Stomach (tissue), 19 donors: ENCODE measurements at places on chromosomes 11 and 22. TPM values are rescaled to one million over a fixed set of nuclear protein-coding genes. Genes with fewer than 3 reads are reported as not detected.

The ARHGAP20 gene
- 4.2 TPM for total RNA-seq

The FXYD2 gene
- not detected for total RNA-seq

The APOBEC3H gene
- total RNA-seq: not detected

DNA sequence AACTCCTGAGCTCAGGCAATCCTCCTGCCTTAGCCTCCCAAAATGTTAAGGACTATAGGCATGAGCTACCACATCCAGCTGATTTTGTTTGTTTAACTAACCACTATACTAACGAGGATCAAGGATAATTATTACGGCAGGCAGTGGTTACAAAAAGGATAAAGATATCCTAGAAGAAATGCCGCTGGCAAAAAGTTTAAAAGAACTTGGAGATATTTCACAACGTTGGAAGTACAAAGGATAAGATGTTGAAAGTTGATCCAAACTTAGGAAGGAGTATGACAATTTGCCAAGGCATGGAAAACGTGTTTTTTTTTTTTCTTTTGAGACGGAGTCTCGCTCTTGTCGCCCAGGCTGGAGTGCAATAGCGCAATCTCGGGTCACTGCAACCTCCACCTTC is 13.4 kb downstream of the AP5B1 start:
- H3K27ac ChIP-seq: no peak overlapping the region
- no peaks in the 10 kb centered on the region for H3K27me3 ChIP-seq
- no peak overlapping the region for H3K4me3 ChIP-seq
- H3K4me1 ChIP-seq: peaks cover 11% of the 10 kb centered on the region
- no peak for DNase-seq

DNA sequence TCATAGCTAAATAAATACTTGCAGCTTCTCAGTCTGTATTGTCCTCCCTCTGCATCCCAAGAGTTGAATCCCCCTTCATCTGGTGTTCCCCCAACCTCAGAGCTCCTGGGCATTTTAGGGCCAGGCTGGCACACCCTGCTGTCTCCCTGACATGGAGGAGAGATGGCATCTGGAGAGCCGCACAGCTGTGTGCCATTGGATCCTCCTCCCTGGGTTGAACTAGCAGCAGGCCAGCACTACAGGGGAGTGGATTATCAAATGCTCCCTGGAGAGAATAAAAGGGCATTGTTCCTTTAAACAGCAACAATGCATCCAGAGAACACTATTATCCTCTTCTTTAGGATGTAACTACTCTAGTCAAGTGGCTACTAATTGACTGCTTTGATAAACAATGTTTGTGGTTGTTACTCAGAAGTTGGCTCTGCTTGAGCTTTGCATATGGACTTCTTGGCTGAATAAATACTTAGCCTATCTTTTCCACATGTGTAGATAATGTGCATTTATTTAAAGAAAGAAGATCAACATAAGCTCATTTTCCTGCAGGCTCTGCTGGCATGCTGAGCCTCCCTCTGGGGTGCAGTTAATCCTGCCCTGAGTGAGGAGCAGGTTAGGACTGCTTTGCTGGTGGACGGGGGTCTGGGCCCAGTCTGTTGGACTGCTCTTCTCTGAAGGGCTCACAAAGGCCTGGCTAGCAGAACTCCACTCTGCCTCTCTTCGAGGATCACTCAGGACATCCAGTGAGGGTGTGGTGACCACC is 897.2 kb downstream of the TBC1D22A start:
- H3K27me3 ChIP-seq: no peaks in the 10 kb centered on the region
- H3K4me1 ChIP-seq: no peaks in the 10 kb centered on the region

DNA sequence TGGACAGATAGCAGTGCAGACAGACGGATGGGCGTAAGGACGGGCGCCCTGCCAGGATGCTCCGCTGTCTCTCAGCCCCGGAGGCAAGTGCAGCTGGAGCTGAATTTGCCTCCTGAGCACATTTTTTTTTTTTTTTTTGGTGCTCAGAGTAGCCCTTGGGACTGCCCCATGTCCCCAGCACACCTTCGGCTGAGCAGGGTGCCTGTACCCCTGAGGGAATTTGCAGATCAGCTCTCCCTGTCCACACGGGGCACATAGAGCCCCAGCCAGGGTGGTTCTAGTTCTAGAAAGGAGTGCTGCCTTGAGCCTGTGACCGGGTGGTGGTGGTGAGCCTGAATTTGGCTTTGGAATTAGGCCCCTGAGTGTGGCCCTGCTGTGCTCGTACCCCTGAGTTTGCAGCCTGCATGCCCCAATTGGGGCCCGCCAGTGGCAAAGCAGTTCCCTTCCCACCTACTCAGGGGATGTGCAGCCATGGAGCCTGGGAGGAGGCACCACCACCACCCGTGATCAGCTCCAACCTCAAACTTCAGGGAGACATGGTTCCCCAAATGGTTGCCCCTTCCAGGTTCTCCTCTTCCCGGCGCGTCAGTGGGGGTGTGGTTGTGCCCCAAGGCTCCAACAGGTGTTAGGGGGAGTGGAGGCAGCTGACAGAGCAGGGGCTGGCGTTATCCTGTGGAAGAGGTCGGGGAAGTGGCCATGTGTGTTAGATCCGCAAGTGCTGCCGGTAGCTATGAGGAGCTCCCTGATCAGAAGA is 1232.7 kb downstream of the BRD1 start:
- no peak for DNase-seq
- no peaks in the 10 kb centered on the region for H3K4me1 ChIP-seq
- peaks cover 36% of the 10 kb centered on the region for H3K27me3 ChIP-seq
- H3K27ac ChIP-seq: no peak overlapping the region
- no peak overlapping the region for H3K4me3 ChIP-seq

- no peaks in the 10 kb centered on the region for H3K4me1 ChIP-seq
- H3K36me3 ChIP-seq: peaks cover 100% of the 10 kb centered on the region
- H3K4me3 ChIP-seq: no peak overlapping the region
- DNase-seq: peak; percentile 5
- H3K27ac ChIP-seq: no peak overlapping the region
- no peaks in the 10 kb centered on the region for H3K27me3 ChIP-seq
These were observed 48.7 kb upstream of the GRIK4 start for GRCh38 chr11:120462825-120463224.

GRCh38 chr11:83612891-83613766 is 327.0 kb upstream of the CCDC90B start:
- no peak overlapping the region for H3K27ac ChIP-seq
- no peak overlapping the region for H3K4me3 ChIP-seq
- DNase-seq: no peak
- no peaks in the 10 kb centered on the region for H3K4me1 ChIP-seq

GRCh38 chr22:46519377-46519776 is 18.0 kb downstream of the CELSR1 start:
- H3K27me3 ChIP-seq: no peaks in the 10 kb centered on the region
- no peaks in the 10 kb centered on the region for H3K36me3 ChIP-seq
- no peak for DNase-seq
- H3K4me1 ChIP-seq: no peaks in the 10 kb centered on the region

GRCh38 chr22:37681556-37682049 is 4.5 kb upstream of the NOL12 start:
- peaks cover 7% of the 10 kb centered on the region for H3K36me3 ChIP-seq
- H3K27me3 ChIP-seq: no peaks in the 10 kb centered on the region
- peak; percentile 83 for DNase-seq
